ENCODE measurements at places on chromosomes 1 and 21.

DNA sequence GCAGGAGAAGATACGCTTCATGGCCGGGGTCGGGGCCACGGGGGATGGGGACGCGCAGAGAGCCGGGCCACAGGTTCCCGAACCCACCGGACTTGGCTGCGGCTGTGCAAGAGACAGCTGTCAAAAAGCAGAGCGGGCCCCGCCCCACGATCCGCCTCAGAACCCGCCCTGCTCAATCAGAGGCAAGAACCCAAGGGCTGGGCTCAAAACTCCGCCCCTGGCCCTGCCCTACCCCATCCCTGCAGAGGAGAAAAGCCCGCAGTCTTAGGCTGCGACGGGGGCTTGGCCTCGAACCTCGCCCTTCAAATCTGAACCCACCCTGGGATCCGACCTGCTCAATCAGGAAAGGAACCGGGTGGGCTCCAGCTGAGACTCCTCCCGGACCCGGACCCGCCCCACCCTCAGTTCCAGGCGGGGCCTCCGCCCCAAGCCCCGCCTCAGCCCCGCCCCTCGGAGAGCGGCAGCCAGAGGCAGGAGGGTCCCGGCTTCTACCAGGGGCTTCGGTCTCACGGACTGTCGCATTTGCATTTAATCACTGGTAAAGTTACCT, at the start of gene ANKRD35:
TSS of gene ANKRD35 (minus strand) at position 129 of the 550 bp plus-strand sequence. CDS start at position 21, 108 bp downstream.
- DNase-seq: peak; percentile 99

GRCh38 chr1:115771847-115772457, 3.4 kb upstream of the CASQ2 start:
- DNase-seq: no peak

DNA sequence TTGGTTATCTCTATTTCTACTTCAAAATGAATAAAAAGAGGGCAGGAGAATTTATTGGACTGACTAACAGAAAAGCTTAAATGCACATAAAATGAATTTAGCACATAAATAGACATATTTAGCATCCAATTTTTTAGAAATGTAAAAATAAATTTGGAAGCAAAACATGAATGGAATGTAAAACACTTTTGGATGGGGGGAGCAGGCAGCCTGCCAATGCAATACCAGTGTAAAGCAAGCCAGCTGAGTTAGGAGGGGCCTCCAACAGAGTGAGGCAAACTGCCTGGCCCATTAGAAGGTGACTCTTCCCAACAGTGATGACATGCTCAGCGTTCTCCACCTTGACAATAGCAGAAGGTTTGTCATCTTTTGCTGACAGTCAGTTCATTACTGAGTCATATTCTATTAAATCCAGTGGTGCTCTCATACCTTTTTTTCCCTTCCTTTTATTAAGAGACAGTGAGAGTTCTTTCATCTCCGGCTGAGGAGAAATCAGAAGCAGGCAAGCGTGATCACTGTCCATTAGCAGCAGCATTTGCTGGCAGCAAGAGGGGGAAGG, 19.5 kb upstream of the EXO1 start:
- no peak for DNase-seq

GRCh38 chr21:46127239-46128105, 27.9 kb downstream of the FTCD start:
- no peak for DNase-seq
